ENCODE measurements at places on chromosomes 2 and 18. TPM values are rescaled to one million over a fixed set of nuclear protein-coding genes. Genes with fewer than 3 reads are reported as not detected.
A peak's percentile ranks its signal among the peaks of the same experiment; 100 is the strongest.

GRCh38 chr2:117835990-117836760 is 21.7 kb downstream of the DDX18 start:
- DNase-seq, result peak; percentile 77

GRCh38 chr2:127431408-127432023 is 13.3 kb downstream of the PROC start:
- no peak for DNase-seq

- no peak for DNase-seq
These were observed 2.6 kb upstream of the IMP4 start for GRCh38 chr2:130339885-130340745.

- peak; percentile 43 for DNase-seq
These were observed 168.3 kb downstream of the SMAD7 start for GRCh38 chr18:48782381-48782861.

- DNase-seq, result no peak
These were observed 142.8 kb upstream of the ID2 start for GRCh38 chr2:8538931-8539621.

CTNNA2 gene
- total RNA-seq, result 0.88 TPM

DNA sequence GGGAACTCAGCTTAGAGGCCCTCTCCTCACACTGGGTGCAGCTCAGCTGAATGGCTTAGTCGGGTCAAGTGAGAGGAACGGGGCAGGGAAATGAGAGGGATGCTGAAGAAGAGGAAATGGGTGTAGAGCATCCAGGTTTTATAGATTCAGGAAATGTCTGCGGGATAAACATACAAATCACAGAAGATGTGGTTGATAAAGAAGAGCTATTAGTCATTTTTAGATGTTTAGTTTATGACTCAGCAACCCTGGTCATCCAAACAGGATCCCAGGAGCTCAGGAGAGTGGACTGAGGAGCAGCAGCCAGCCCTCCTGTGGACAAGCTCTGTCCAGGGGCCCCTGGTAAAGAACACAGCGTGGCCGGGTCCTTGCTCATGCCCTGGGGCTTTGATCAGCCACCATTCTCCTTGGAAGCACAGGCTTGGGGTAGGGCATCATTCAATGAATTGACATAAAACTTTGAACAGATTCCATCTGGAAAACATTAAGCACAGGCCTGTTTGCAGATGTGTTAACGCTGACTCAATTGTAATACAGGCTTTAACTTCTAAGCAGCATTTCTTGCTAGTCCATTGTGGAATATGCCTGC is 83.0 kb downstream of the NPAS2 start:
- DNase-seq, result peak; percentile 47

- DNase-seq, result no peak
These were observed 9.4 kb upstream of the GPR17 start for GRCh38 chr2:127636248-127637235.

DNA sequence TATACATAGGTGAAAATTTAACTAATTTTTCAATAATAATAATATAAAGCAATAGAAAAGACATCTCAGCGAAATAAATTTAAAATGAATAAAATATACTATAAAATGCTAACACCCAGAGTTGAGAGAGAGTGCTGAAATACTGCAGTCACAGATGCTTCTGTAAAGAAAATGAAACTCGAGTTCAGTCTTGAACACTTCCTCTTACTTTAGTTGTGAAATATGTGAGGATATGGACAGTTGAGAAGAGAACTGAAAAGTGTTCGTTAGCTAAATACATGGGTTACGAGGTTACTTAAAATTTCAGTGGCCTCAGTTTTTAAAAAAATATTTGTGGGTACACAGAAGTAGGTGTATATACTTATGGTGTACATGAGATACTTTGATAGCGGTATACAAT is 106.8 kb downstream of the DNAH7 start:
- DNase-seq, result no peak
